ENCODE measurements at places on chromosomes 11 and 22.

DNA sequence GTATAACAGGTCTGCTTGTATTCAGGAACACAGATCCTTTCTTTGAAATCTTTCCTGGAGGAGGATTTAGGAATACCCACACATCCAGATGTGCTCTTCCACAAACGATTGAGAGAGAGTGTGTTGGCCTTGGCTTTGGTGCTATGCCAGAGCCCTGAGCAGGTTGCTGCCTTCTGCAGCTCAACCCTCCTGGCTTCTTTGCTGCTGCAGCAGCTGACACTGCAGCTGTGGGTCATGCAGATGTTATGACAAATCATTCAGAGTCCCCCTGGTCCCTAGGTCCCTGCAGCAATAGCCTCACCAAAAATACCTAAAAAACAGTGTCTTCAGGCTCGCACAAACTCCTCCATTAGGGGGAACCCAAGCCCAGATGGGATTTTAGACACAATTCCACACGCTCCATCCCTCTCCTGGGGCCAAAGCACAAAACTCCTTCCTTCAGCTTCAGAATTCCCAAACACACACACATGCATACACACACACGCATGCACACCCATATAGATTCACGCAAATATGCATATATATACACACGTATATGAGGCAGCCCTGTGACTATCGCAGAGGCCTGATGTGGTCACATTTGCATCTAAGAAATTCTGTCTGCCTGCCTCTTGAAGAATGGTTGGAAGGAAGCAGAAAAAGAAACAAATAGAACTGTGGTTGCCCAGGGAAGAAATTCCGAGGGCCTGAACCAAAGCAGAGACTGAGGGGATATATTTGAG is 35.4 kb downstream of the SLN start:
- peaks cover 9% of the 10 kb centered on the region for H3K27me3 ChIP-seq
- H3K36me3 ChIP-seq, result no peaks in the 10 kb centered on the region
- H3K4me1 ChIP-seq, result peaks cover 4% of the 10 kb centered on the region
- H3K4me3 ChIP-seq, result no peak overlapping the region
- DNase-seq, result no peak

DNA sequence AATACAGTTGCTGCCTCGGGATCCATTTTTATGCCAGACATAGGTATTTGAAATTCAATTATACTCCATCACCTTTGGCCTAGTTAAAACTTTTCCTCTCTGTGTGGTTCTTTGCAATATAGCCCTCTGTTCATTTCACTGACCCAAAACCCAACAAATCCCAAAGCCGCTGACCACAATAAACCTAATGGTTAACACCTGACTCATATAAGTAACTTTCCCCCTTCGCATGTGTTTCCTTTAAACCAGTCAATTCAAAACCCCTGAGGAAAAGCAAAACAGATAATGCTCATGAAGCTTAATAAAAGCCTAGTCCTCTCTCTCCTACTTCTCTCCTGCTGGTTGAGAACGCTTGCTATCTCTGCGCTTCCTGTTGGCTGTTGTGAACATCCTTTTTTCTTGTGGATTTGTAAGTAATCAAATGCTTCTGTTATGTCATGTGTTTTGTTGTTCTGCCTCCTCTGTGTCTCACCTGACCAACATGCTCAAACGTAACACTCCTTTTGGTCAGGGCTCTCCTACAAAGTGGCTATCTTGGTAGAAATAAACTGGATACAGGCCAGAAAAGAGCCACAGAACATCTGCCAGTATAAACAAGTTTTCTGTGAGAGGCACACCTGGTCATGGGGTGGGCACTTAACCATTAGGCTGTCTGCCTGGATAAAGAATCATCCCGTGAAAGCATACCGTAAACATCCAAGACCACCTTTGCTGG is 652.6 kb downstream of the METTL15 start:
- no peaks in the 10 kb centered on the region for H3K27me3 ChIP-seq
- H3K4me3 ChIP-seq, result no peak overlapping the region
- DNase-seq, result no peak
- H3K36me3 ChIP-seq, result no peaks in the 10 kb centered on the region
- peaks cover 52% of the 10 kb centered on the region for H3K4me1 ChIP-seq
- H3K27ac ChIP-seq, result peak overlapping the region; percentile 55

GRCh38 chr22:50526834-50527801 is 1.7 kb upstream of the SCO2 start:
- peaks cover 30% of the 10 kb centered on the region for H3K27me3 ChIP-seq
- no peak for DNase-seq
- peaks cover 16% of the 10 kb centered on the region for H3K4me1 ChIP-seq
- no peaks in the 10 kb centered on the region for H3K36me3 ChIP-seq
- H3K27ac ChIP-seq, result peak overlapping the region; percentile 67

DNA sequence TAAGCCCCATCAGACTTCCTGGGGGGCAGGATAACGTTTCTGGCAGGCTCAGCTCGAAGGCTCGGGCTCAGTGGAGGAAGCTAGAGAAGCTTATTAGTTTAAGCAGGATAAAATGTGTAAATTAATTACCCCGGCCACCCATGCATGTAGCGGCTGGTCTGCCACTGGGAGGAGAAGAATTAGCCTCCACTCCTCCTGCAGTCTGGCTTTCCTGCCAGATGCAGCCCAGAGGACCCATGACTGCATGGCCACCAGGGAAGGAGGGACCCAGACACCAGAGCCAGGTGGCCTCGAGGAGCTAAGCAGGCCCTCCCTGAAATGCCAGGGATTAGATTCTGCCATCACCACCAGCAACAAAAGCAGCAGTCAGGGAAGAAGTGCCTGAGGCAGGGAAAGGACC is 32.3 kb downstream of the TRIM29 start:
- no peaks in the 10 kb centered on the region for H3K36me3 ChIP-seq
- H3K27ac ChIP-seq, result no peak overlapping the region
- H3K4me1 ChIP-seq, result peaks cover 29% of the 10 kb centered on the region
- H3K27me3 ChIP-seq, result peaks cover 4% of the 10 kb centered on the region
- no peak for DNase-seq
- H3K4me3 ChIP-seq, result no peak overlapping the region
